Posterior vena cava (tissue), 2 donors: ENCODE measurements at places on chromosomes 16 and 17. TPM values are rescaled to one million over a fixed set of nuclear protein-coding genes. Genes with fewer than 3 reads are reported as not detected.
A peak's percentile ranks its signal among the peaks of the same experiment; 100 is the strongest.

The WDR45B gene
- total RNA-seq: 56.5 TPM

The ATAD5 gene
- 1.4 TPM for total RNA-seq

The SOX15 gene
- total RNA-seq: 2.5 TPM

The CCL16 gene
- total RNA-seq: 0.69 TPM

The CES5A gene
- total RNA-seq: not detected

The VKORC1 gene
- 77.8 TPM for total RNA-seq

The FLCN gene
- total RNA-seq: 53.5 TPM

GRCh38 chr17:51402899-51403298, 142.6 kb downstream of the UTP18 start:
- no peak for DNase-seq

DNA sequence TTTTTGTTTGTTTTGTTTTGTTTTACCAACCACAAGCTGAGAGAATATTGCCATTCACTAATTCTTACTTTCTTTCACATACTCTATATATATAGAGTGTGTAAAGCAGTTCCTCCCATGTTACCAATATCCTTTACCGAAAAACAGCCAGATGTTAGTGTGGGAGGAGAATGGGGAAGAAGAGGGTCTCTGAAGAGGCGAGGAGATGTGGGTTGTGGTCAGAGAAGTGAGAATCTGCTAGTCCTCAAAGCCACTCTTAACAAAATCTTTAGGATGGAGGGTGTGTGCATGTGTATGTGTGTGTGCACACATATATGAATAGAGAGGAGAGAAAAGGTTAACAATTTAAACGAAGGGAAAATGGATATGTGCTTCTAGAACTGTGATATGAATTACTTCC, 80.6 kb downstream of the TUBD1 start:
- DNase-seq: no peak

GRCh38 chr17:29178750-29179231, 1.4 kb downstream of the MYO18A start:
- peak; percentile 43 for DNase-seq

DNA sequence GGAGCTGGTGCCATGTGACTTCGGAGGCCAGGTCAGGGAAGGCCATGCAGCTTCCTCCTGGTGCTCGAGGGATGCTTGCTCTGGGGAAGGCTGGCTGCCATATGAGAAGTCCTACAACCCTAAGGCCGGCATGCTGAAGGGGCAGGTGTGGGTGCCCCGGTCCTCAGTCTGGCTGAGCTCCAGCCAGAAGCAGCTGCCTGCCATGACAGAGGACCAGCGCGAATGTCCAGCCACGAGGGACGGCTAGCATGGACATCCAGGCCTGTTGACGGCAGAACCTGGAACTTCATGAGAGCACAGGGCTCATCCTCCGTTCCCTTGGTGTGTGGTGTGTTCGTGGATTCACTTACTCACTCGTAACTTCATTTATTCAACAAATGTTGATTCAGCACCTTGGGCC, 140.6 kb downstream of the IRF8 start:
- DNase-seq: peak; percentile 58

GRCh38 chr16:90077757-90078578, 837 bp upstream of the PRDM7 start:
- no peak for DNase-seq

DNA sequence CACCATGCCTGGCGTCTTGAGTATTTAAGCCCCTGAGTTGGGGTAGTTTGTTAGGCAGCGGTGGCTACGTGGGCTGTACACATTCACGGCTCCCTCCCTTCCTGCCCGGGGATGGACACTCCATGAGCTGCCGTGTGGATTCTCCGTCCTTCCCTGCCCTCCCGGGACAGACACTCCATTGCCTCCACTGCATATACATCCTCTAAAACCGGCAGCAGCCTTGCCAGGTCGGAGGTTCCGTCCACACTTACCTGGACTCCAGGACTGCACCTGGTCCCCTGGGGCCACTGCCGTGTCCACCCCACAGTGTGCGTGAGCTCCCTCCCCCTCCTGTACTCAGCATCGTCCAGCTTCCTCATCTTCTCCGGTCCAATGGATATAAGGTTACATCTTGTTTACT, 3.5 kb upstream of the SPATA2L start:
- no peak for DNase-seq

DNA sequence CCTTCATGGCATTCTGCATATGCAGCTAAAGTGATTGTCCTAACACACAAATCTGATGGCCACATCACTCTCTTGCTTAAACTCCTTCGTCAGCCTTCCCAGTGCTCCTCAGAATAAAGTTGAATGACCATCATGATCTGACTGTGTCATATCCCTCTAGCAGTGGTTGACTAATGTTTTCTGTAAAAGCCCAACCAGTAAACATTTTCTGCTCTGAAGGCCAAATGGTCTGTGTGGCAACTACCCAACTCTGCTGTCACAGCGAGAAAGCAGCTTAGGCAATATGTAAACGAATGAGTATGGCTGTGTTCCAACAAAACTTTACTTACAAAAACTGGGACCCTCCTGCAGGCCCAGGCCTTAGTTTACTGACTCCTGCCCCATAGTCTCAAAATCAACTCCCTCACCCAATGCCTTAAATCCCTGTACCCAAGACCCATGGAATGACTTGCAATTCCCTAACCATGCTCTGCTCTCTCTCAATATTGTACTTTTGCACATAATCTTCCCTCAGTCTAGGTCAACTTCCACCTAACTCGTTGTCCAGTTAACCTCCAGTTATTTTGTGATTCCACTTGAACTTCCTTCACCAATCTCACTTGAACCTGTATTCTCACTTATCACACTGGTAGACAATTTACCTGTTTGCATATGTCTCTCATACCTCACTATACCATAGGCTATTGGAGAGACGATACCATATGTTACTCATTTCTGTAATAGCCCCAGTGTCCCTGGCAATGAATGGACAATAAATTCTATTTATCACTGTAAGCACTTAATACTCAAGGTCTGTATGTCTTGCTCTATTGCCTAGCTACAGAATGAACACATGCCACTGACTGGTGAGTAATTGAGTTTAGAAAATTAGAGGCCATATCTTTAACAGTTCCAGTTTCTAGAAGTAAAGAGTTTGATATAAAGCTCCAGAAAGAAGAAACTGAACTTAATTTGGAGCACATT, 29.1 kb downstream of the TMEM100 start:
- no peak for DNase-seq

GRCh38 chr16:88380619-88381018, 2.1 kb upstream of the ZNF469 start:
- DNase-seq: peak; percentile 38

DNA sequence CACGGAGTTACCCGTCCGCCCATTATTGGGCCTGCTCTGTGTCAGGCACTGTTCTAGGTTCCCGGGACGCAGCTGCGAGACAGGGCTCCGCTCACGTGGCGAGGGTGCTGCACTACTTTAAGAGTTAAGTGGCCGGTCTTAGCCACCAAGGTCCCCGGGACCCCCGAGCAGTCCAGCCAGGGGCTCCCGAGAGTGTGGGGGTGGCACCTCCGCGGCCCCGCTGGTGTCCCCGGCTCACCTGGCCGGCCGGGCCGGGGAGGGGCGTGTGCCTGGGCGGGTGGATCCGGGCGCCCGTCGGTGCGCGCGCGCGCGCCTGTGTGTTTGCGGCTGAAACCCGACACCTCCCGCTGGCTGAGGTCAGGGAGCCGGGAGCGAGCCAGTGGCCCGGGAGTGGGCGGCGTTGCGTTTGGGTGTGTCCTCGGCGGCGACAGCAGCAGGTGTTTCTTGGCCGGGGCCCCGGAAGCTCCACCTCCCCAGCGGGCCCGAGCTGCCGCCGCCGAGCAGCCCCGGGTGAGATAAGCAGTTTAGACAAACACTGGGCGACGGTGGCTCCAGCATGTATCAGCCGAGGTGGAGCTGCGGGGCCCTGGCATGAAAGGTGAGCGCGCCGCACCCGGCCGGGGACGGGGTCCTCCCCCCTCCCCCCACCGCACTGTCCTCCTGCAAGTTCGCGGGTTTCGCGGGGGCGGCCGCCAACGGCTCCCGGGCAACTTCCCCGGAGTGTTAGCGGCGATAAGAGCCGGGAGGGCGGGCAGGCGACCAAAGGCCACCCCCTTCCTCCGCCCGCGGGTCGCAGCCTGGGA, at the start of gene GSE1:
Gene GSE1 (plus strand): TSS at position 522 of the 803 bp plus-strand sequence. CDS start 70 bp downstream, at position 592.
- peak; percentile 94 for DNase-seq

DNA sequence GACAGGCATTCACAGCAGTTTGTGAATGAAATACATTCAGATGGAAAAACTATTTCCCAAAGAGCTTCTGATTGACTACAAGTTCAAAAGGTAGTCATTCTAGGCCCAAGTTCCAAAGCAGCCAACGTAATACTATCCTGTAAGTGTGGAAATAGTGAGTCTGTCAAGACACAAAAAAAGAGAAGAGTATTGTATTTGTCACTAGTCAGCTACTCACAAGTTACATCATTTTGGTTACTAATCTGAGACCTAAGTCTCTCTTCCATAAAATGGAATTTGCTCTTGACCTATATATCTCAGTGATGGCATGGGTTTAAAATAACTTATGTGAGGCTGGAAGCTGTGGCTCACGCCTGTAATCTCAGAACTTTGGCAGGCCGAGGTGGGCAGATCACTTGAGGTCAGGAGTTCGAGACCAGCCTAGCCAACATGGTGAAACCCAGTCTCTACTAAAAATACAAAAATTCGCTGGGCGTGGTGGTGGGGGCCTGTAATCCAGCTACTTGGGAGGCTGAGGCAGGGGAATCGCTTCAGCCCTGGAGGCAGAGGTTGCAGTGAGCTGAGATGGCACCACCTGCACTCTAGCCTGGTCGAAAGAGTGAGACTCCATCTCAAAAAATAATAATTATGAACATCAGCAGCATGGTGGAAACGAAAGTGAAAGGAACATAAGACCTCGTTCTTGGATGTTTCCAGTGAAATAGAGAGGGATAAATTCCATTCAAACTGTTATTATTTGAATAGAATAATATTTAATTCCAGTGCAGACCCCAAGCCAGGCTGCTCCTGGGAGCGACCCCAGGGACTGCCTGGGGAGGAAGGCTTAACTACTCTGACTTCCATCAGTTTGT, 2.9 kb downstream of the CMC2 start:
- no peak for DNase-seq

DNA sequence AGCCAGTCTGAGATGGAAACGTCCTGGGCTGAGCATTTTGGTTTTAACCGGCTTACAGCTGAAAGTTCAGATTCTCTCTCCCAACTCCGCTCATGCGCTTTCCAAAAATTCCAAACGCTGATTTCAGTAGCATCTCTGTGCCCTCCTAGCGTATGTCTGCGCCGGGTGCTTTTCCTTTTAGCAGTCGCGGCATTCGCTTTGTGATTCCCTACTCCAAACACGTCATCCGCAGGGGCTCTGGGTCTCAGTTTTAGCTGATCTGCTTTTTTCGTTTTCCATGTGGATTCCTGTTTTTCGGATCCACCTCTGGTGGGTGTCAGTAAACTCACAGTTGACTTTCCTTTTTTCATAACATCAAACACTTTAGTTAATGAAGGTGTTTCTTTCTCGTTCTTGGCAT, 22.1 kb upstream of the TVP23A start:
- DNase-seq: no peak

DNA sequence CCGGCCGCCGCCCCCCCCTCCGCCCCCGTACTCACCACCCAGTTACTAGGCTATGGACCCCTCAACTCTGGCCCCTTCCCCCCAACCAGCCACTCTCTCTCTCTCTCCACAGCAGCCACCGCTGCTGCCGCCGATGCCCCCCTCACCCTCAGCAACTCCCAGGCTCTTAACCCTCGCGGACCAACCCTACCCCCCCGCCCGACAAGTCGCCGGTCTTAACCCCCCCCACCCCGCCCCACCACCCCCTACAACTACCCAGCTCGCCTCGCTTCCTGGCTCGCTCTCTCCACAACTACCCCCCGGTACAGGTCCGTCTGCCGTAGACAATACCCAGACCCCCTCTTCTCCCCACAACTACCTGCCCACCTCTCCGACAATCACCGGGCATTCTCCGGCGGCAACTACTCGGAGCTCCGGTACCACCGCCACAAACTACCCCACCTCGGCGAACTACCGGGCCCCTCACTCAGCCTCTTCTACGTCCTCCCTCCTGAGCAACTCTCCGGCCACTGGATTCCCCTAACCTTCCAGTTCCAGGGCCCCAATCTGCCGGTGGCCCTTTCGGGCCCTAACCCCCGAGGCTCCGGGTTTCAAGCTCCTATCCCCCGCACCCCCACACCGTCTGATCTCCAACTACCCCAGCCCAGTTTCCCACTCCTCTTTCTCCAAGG, 702 bp downstream of the PHF23 start:
- DNase-seq: no peak

DNA sequence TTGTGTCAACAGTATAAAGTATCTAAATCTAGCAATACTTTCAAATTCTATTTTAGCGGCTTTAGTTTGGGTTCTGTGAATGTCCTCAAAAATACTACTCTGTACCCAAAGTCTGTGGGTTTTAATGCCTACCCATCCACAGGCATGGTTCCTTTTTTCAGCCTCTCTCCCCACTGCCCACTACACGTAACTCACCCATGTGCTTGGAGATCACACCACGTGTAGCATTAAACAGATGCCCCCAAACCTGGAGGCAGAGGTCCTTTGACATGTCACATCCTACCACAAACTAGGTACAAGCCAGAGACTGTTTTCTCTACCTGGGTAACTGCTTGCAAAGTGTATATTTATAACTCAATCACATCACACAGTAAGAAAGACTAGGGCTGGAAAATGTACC, 5.4 kb downstream of the DYNC1LI2 start:
- no peak for DNase-seq

GRCh38 chr16:4958510-4959438, 644 bp downstream of the SEC14L5 start:
- DNase-seq: no peak

GRCh38 chr16:74455619-74456289, 34.5 kb upstream of the CLEC18B start:
- no peak for DNase-seq

DNA sequence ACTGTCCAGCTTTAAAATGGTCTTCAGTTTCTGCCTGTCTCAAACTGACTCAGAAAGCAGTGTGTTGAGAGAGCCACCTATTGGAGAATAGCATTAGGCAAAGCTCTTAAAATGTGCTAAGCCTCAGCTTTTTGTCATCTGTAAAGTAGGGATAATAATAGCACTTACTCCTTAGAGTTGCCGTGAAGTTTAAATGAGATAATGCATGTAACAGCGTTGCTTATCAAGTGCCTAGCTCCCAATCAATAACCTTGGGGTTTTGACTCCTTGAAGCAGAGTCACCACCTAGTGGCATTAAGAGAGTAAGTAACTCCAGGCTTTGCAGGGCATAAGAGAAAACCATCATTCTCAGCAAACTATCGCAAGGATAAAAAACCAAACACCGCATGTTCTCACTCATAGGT, 163.3 kb downstream of the HS3ST2 start:
- no peak for DNase-seq

DNA sequence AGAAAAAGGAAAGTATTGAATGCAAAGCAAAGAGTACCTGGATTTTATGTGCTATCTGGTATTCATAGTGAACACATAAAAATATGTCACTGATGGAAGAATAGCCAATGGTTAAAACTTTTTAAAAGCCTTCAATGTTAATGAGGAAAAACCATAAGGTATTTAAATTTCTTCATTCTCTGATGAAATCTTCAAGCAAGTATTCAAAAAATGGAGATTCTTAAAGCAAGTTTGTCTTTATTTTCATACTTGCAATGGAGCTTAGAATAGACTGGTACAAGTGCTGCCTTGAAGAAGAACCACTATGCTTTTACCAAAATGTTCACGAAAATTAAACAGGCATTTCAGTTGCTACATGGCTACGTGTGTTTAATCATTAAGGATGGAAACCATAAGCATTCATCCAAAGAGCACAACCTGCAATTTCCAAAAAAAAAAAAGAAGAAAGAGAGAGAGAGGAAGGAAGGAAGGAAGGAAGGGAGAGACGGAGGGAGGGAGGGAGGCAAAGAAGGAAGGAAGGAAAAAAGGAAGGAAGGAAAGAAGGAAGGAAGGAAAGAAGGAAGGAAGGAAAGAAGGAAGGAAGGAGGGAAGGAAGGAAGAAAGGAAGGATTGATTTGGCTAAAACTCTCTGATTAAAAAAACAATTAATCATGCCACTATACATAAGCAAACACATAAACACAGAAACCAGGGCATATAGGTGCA, 17.6 kb downstream of the HS3ST3A1 start:
- DNase-seq: no peak
